Left forelimb (tissue), 1 donor: ENCODE measurements at places on chromosomes 5 and 9.

DNA sequence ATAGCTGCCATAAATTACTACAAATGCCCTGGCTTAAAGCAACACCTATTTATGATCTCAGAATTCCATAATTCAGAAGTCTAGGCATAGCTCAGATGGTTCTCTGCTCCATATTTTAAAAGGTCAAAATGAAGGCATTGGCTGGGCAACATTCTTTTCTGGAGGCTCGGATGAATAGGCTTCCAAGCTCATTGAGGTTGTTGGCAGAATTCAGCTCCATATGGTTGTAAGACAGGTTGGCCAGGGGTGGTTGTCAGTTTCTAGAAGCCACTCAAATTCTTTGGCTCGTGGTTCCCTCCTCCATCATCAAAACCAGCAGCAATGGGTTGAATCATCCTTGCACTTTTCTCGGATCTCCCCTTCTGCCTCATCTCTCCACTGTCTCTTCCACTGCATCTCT, 49.4 kb downstream of the TGFBR1 start:
- DNase-seq: no peak

GRCh38 chr9:134066913-134067851, 644 bp downstream of the BRD3 start:
- peak; percentile 77 for DNase-seq

- no peak for DNase-seq
Observed at GRCh38 chr5:98631311-98632054, 142.0 kb upstream of the RGMB start.

DNA sequence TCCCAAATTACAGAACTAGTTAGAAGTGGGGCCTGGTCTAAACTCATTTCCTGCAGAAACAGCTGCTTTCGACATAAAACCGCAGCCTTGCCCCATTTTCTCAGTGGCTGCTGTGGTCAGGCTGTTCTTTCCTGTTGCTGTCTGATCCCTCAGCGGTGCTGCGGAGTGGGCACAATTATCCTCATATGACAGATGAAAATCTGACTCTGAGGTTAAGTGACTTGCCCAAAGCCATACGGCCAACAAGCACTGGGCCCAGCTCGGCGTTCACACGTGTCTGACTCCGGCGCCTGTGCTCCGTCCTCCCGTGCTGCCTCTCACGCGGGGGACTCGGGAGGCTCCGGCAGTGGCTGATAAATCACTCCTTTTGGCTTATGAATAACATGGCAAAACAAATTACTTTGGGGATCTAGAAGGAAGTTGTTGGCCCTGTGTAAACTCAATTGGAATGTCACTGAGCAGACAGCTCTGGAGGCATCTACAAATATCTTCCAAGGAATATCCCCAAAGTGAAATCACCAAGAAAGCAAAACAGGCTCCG, 142.6 kb upstream of the LMX1B start:
- no peak for DNase-seq

DNA sequence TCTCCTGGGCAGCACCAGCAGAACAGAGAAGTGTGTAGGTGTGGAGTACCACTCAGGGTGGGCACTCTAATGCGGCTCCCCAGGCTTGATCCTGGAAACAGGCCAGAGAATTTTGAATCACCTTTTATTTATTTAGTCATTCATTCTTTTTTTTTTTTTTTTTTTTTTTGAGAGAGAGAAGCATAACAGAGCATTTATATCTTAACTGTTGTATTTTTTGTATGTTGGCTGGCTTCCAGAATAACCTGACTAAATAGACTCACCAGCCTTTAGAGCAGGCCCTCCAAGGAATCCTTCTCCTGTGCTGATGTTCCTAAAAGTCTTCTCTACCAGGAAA, 153.4 kb downstream of the PIK3R1 start:
- no peak for DNase-seq

DNA sequence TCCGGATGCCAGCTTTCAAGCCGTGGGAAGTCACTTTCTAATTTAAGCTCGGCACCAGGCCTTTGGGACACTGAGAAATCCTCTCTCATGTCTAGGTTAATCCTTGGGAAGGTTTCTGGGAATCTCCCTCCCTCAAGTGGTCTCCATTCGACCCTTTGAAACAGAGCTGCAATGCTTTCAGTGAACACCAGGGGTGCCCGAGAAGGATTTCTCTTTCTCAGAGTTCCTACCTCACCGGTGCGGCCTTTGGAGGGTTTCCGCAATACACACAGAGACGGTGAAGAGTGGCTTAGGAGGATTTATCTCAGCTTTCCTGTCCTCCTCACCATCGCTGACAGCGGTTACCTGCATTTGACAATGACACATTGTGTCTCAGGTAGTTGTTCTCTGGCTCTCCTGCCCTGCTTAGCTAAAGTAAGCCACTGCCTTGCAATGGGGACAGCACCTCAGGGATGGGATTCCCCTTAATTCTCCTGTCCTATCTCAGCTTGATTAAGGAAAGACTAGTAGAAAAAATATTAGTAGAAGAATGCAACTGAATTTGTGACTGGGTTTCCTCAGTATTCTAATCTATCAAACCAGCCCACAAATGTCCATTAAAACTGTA, 180.6 kb downstream of the GABRG2 start:
- DNase-seq: no peak

GRCh38 chr5:157415838-157416237, 44.2 kb upstream of the NIPAL4 start:
- DNase-seq: no peak

- no peak for DNase-seq
Observed at GRCh38 chr5:112787261-112787660, 49.6 kb downstream of the APC start.

GRCh38 chr5:95709967-95710650, 21.0 kb upstream of the RHOBTB3 start:
- no peak for DNase-seq

DNA sequence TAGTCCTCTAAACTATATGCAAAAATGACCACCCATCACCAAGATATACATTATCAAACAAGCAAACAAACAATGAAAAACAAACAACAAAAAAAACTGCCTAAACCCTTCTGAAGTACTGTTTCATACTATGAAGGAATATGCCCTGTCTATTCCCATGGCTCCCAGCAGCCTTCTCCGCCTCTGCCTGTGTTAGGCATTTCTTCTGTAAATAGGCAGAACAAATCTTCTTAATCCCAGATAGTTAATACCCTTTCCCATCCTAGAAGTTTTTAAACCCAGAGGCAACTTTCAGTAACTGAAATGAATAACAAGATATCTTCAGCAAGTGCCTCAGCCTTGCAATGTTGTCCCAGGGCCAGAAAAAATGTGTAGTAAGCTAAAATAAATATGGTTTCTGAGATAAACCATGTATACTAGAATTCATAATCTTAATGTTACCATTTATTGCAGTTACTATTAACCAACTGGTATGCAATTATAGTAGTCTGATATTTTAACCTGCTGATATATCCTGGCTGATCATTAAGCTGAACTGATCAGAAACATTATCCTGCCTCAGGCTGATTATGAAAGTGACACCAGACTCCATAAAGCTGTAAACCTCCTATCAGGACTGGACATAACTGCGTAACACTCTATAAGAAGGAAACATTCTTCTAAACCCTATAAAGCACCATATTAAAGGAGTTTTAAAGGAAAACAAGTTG, 68.5 kb downstream of the ANKRD31 start:
- no peak for DNase-seq

- DNase-seq: no peak
Observed at GRCh38 chr9:105158898-105159297, 85.6 kb upstream of the SLC44A1 start.

DNA sequence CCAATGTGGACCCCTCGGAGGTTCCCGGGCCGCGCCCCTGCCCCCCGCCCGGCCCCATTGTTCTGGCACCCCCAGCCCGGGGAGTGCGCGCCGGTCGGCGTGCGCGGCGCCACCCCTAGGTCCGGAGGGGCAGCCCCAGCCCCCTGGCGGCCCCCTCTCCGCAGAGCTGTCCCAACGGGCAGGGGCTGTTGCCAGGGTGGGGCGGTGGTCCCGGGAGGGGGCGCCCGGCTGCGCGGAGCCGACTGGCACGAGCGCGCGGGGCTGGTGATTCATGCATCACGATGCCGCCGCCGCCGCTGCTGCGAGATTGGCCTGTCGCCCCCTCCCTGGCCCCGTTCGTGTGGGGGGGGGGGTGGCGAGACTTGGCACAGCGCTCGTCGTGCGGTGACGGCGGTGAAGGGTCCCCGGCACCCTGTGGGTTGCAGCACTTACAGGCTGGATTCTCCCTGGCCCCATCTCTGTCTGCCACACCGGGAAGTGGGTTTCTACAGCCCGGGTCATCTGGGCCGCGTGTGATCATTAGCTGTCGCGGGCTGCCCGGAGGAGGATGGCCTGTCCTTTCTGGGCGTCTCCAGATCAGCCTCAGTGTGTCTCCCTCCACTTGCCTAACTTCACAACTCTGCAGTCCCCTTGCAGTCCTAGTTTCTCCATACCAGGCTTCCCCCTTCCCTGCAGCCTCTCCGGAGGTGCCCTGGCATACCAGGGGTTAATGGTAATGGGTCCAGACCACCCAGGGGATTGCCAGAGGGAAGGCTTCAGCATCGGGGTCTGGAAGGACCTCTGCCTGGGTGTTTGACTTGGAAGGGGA, 858 bp downstream of the NCS1 start:
- DNase-seq: no peak

GRCh38 chr5:161382685-161383084, 163.8 kb downstream of the GABRB2 start:
- DNase-seq: no peak

- DNase-seq: no peak
Observed at GRCh38 chr9:36716496-36716895, 143.8 kb downstream of the MELK start.

GRCh38 chr5:179816796-179817469, 3.8 kb upstream of the SQSTM1 start:
- no peak for DNase-seq

DNA sequence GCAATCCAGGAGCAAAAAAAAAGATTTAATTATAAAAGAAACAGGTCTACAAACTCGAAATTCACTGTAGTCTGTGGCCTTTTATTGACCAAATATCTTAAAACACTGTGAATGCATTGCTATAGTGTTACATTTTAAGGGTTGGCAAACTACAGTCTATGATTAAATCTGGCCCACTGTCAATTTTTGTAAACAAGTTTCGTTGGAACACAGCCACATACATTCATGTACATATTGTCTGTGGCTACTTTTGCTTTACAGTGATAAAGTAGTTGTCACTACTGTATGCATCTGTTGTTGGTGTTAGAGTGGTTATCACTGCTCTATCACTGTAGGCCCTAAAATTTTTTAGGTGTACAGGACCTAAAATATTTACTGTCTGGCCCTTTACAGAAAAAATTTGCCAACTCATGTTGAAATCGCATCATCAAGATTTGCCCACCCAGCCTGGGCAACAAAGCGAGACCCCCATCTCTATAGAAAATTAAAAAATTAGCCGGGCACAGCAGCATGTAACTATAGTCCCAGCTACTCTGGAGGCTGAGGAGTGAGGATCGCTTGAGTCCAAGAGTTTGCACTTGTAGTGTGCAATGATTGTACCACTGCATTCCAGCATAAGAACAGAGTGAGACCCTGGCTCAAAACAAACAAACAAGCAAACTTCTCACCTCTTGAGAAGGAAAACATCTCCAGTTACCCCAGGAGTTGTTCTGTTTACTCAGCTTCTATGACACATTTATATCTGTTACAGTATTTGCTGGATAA, 89.0 kb downstream of the ERBIN start:
- DNase-seq: no peak

DNA sequence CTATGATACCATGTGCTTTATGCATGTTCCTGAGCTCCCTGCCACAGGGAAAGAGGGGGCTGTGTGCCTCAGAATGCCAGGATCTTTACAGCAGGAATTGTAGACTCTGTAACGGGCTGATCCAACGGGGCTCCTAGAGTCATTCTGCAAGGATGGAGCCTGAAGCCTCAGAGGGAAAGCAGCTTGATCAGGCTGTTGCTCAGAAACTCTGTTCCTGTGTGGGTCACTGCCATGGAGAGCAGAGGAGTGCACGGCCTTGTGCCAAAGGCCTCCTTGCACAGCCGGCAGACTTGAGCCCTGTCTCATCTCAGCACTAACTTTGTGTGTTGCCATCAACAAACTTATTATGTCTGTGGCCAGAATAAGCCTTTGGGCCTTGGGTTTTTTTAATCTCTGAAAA, 51.8 kb downstream of the AMBP start:
- peak; percentile 25 for DNase-seq

DNA sequence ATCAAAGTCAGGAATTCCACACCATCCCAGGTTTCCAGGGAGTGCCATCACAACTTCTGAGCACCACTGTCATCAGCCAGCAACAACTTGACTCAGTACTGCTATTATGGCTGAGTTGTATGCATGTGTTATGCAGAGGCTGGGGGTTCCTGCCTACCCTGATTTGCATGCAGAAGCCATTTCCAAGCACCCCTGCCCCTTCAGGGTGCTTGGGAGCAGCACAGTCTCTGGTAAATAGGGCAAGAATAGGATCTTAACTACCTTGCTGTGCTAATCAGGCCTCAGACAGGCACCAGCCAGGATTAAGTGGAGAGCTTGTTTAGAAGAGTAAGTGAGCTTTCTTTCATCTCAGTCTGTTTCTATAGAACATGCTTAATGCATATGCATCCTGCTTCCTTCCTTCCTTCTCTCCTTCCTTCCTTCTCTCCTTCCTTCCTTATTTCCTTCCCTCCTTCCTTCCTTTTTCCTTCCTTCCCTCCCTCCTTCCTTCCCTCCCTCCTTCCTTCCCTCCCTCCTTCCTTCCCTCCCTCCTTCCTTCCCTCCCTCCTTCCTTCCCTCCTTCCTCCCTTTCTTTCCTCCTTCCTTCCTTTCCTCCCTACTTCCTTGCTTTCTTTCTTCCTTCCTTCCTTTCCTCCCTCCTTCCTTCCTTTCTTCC, 175.7 kb downstream of the FRMD3 start:
- DNase-seq: no peak
